ENCODE measurements at places on chromosomes 2 and 18.

DNA sequence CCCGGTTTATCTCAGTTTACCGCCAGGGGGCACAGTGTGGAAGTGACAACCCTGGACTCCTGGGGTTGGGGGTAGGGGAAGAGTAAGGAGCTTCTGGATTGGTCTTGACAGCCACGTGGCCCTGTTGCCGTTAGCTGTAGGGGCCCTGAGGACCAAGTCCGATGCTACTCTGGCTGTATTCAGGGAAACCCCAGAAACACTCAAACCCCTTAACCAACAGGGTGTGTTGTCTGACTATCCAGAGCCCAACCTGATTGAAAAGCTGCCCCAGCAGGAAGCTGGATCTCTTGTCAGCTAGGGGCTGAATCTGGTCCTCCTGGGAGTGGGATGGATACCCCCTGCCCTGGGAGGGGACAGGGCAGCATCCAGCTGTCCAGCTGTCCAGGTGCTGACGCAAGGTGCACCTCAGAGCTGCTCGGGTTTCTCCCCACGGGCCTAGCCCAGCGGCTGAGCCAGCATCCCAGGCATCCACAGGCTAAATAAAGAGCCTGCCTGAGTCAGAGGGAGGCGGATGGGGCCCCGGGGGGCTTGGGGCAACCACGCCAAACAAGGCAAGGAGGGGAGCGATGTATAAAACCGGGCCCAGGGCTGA, 3.1 kb upstream of the GMPPA start:
- DNase-seq = peak; percentile 30

DNA sequence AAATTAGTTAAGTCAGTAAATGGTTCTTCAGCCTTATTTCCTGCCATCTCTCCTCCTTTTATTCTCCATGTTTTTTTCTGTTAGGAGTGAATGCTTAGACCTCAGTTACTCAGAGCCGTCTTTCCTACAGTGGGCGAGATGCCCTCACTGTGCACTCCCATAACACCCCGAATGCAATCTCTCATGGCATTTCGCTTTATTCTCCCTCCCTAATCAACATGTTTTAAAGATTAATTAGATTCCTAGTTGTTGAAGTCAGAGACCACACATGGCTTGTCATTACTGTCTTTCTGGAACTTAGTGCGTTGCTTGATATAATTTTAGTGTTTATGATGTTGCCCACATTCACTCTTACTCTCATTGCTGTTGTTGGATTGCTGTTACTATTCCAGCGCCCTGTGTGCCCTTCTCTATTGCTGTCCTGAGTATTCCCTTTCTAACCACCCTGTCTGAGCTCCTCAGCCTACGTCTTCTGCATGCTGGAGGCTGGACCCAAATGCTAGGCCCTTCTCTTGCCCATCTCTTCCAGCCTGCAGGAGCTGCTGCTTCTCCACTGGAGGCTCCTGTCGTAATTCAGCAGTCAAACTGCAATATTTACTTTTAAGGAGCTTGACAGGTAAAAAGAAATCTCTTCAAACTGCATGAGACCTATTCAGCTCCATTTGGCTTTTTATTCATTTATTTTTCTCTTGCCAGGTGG, 99.3 kb downstream of the MAP2 start:
- DNase-seq = no peak

DNA sequence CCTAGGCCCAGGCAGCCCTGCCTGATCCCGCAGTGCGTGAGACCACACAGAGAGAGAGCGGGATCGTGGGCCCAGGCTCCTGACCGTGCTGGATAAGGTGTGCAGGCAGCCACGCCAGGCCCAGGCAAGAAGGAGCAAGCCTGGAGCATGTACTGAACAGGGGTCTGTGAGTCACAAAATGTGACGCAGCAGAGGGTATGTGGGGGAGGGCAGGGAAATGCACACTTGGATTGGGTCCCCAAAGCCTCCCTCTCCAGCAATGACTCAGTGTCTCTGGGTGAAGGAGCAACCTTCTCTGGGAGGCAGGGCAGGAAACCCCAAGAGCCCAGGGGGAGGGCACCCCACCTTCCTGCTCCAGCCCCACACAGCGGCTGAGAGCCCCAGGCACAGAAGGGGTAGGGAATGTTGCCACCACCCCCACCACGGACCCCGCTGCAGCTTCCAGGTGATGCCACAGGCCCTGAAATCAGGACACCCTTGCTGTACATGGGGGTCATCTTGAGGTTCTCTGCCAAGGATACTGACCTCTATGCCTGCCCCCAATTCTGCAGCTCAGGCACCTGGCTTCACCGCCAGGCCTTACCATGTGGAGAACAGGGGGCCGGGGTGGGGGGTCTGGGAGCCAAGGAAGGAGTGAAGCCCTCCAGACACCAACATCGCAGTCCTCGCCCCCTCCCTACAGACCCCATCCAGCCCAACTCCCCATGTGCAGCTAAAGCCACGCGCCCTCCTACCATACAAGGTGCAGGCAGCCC, 1.3 kb upstream of the GPC1 start:
- DNase-seq = no peak

GRCh38 chr18:41140506-41140905, 814.5 kb upstream of the PIK3C3 start:
- DNase-seq = no peak

DNA sequence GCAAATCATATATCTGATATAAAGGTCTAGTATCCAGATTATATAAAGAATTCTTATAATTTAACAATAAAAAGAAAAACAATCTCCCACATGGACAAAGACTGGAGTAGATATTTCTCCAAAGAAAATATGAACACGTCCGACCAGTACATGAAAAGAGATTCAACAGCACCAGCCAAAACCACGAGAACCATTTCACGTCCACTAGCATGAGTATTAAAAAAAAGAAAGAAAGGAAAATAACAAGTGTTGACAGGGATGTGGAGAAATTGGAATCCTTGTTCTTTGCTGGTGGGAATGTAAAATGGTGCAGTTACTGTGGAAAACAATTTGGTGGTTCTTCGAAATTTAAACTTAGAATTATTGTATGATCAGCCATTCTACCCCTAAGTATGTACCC, 432.7 kb upstream of the TRIB2 start:
- DNase-seq = no peak

GRCh38 chr2:46297546-46298271, 502 bp downstream of the EPAS1 start:
- DNase-seq = peak; percentile 68

- DNase-seq = no peak
Observed at GRCh38 chr18:62651276-62652056, 63.9 kb upstream of the PHLPP1 start.

DNA sequence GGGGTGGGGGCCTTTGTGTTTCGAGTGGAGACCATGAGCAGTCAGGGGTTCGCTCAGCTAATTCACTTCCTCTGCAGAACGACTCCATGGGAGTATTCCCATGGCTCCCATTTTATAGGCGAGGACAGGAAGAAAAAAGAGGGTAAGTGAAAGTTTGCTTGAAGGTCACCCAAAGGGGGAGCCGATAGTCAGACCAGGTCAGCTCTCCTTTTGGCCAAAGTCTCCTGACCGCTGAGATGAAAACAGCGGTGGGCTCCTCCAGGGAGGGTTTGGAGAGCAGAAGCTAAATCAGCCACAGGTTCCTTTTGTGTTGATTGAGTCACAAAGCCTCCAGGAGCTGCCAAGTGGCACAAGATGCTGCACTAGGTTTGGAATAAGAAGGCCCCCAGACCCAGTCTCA, 34.1 kb upstream of the CTAGE1 start:
- DNase-seq = no peak

DNA sequence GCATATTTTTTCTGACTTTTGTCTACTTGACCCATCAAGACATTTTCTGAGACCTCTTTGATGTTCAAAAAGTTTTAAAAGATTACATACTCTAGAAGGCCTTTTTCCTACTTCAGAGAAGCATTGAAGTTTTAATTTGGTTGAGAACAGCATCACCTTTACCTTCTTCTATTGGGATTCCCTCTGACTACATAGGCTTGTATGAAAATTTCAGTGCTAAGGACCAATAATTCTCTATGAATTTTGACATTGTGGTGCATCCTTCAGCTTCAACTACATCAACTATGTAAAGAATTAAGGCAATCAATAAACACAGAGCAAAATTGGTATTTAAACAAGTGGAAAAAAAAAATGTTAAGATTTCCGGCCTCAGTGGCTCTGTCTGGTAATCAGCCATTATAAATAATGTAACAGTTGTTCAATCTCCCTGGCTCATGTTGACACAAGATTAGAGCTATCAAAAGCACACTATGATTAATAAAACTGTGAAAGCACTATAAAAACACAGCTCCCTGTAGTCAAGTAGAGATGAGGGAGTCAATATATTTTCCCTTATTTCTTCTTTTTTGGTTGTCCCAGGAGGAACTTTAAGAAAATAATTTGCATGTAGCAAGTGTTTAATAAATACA, 627.0 kb upstream of the SYT4 start:
- no peak for DNase-seq

GRCh38 chr2:29841386-29842004, 79.9 kb downstream of the ALK start:
- DNase-seq = no peak

DNA sequence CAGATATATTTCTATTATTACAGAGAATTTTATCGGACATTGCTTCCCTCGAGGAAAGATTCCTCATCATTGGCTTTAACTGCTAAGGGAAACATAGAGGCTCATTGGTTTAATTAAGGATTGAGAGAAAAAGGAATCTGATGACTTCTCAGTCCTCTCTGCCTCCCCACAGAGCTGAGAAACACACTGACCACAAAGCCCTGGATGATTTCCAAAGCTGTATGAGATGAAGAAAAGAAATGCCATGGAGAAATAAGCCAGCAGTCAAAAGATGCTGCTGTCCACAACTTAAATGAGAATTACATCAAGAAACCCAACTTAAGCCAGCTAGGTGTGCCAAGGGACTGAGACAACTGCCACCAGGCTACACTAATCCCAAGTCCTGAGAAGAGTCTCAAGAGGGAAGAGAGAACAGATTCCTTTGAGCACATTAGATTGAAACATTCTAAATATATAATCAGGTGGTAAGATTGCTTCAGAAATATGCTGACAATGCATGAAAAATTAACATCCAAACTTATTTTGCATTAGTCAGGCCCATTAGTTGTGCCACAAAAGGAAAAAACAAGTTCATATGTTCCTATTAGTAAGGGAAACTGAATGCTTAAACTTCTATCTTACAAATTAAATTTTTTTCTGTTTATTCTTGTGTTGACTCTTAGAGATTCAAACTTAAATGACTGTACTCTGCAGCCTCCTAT, 308.1 kb upstream of the CYRIA start:
- DNase-seq = no peak

- DNase-seq = no peak
Observed at GRCh38 chr2:188835821-188836220, 138.4 kb upstream of the COL3A1 start.

DNA sequence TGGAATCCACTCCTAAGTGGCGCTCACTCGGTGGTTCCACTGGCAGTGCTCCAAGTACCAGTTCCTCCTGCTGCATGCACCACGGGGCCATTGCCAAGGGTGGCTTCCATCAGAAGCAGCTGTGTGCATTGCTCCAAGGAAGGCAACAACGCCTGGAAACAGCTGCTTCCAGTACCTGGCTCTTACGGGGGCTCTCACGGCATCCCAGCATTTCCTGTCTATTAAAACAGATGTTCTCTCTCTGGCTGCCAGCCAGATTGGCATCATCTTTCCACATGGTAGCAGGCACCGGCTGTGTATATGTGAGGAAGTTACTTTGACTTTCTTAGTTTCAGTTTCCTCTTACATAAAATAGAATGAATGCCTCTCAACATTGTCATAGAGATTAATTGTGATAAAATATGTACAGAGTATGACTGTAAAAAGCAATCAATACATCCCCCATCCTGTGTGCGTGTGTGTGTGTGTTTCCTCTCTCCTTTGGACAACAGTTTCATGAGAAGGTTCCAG, 84.9 kb downstream of the CMPK2 start:
- DNase-seq = no peak

GRCh38 chr2:85462322-85462721, 43.8 kb downstream of the SH2D6 start:
- no peak for DNase-seq

DNA sequence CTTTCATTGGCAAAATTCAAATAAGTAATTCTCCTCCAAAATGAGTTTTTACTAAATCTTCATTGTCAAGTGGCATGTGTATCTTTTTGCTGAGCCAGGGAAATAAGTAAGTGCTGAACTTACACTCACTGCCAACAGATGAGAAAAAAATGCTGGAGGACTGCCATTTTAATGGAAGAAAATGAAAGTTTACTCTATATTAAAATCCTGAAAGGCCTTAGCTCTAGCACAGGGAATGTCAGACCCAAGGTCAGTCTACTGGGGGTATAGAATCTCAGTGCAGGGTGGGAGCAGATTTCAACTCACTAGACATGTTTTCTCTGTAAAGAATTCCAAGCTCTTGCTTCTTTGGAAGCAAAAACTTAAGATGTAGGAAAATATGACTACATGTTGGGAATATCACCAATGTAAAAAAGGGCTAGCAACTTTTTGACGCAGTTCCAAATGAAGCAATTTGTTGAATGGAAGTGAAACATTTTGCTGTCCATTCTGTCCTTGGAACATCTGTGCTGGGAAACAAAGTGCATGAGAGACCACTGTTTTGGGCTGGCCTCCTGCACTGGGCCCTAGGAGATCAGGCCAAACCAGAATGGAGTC, 127.0 kb downstream of the ST6GAL2 start:
- DNase-seq = no peak

GRCh38 chr18:135045-135444, 23.3 kb upstream of the USP14 start:
- DNase-seq = no peak

Measured in activated gamma-delta T cell treated with Interleukin-2 at 50 U/mL for 16 hours (primary cell).